ENCODE measurements at places on chromosomes 7 and 10.

- peaks cover 16% of the 10 kb centered on the region for H3K36me3 ChIP-seq
- no peaks in the 10 kb centered on the region for H3K4me1 ChIP-seq
- peaks cover 7% of the 10 kb centered on the region for H3K27me3 ChIP-seq
- no peak for DNase-seq
Observed at GRCh38 chr10:112843623-112844022, 106.4 kb upstream of the TCF7L2 start.

- no peaks in the 10 kb centered on the region for H3K36me3 ChIP-seq
- DNase-seq: no peak
Observed at GRCh38 chr10:132481690-132482089, 55.9 kb upstream of the INPP5A start.

GRCh38 chr7:77425101-77426051 lies 9.2 kb upstream of the GSAP start:
- peak overlapping the region; percentile 90 for H3K27ac ChIP-seq
- DNase-seq: peak; percentile 77
- no peaks in the 10 kb centered on the region for H3K36me3 ChIP-seq
- H3K27me3 ChIP-seq: no peaks in the 10 kb centered on the region

- H3K4me1 ChIP-seq: peaks cover 36% of the 10 kb centered on the region
- H3K36me3 ChIP-seq: 0 out of 2 replicates have a peak, but pooled peaks cover 4% of the 10 kb centered on the region
- H3K27ac ChIP-seq: no peak overlapping the region
- H3K27me3 ChIP-seq: peaks cover 3% of the 10 kb centered on the region
- DNase-seq: no peak
Observed at GRCh38 chr10:74167443-74167842, 16.4 kb downstream of the ADK start.

All from HFFc6 (cell line).